Fibroblast of skin of abdomen (primary cell): ENCODE measurements at places on chromosomes 4 and X.
A peak's percentile ranks its signal among the peaks of the same experiment; 100 is the strongest.

GRCh38 chrX:57821703-57822387 lies 88.4 kb downstream of the ZXDA start:
- peak; percentile 13 for DNase-seq

DNA sequence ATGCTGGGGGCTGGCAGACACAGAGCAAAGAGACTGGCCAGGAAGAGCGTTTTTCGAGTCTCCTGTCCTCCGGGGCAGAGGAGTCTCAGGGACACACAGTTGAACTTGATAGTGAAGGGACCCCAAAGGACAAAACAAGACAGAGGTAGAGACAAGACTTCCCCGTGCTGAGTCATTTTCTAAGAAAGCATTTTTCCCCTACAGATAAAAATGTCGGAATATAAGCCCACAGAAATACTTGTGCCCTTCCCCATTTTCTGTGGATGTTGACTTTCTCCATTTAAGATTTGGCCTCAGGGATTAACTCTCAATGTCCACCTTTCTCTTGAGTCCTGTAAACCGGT lies 523 bp upstream of the BTK start:
- no peak for DNase-seq

DNA sequence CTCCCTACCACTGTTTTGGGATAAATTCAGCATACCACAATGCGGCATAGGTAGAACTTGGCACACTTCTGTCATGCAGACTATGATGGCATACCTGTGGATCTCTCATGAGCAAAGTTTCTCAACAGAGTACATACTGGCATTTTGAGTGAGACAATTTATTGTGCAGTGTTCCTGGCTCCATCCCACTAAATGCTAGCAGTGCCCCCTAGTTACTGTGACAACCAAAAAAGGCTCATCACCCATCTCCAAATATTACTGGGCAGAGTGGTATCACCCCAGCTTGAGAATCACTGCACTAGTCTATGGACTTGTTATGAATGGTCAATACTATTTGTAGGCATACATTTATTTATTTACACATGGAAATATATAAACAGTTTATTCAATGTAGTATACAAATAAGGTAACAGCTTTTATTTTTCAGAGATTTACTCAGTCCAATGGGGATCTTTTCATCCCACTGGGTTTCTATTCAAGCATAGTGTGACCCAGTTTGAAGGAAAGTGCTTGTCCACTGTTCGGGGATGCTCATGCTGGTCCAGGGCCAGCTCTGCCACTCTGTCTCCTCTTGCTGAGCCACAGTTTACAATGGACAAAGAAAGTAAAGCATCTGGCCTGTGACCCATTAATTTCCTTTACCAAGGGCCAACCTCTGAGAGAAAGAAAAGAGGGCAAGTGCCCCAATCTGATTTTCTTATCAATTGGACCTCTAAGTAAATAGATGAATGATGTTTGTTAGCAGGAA lies 81.0 kb upstream of the IL2 start:
- no peak for DNase-seq

DNA sequence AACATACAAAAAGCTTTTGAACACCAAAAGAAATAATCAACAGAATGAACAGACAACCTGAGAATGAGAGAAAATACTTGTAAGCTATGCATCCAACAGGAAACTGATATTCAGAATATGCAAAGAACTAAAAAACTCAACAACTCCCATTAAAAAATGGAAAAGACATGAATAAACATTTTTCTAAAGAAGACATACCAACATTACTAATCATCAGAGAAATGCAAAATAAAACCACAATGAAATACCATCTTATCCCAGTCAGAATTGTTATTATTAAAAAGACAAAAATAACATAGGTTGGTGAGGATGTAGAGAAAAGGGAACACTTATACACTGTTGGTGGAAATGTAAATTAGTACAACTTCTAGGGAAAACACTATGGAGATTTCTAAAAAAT lies 1161.9 kb downstream of the PCDH19 start:
- no peak for DNase-seq
